ENCODE measurements at places on chromosomes 11 and 22. TPM values are rescaled to one million over a fixed set of nuclear protein-coding genes. Genes with fewer than 3 reads are reported as not detected.

DNA sequence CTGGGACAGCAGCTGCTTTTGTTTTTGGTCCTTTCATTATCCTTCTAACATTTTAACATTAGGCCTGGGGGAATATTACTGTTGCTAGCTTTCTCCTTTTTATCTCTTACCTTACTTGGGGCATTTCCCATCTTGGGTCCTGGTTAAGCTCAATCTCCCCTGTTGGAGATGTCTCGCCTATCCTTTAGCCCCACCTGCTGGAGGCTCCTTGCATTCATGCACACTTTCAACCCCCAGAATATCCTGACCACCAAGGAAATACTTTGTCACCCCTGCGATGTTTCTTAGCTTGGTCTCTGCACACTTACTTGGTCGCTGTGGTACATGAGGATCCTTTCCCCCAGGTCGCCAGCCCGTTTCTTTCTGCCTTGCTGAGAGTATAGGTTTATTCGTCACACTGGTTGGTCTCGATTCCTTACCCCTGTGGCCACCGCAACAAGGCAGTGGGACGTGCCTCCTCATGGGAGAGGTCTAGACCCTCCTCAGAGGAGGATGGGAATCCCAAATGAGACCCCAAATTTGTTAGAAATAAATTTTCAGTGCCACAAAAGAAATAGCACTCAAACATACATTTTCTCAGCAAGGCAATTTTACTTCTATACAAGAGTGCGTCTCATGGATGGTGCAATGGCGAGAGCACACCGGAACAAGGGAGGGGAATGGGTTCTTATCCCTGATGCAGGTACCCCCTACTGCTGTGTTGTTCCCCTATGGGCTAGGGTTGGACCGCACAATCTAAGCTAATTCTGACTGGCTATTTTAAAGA, 5.4 kb upstream of the TXN2 start:
- no peak for DNase-seq

Gene PIH1D2
- 3.0 TPM for total RNA-seq

GRCh38 chr11:128756469-128756868, 62.6 kb downstream of the FLI1 start:
- no peak for DNase-seq

DNA sequence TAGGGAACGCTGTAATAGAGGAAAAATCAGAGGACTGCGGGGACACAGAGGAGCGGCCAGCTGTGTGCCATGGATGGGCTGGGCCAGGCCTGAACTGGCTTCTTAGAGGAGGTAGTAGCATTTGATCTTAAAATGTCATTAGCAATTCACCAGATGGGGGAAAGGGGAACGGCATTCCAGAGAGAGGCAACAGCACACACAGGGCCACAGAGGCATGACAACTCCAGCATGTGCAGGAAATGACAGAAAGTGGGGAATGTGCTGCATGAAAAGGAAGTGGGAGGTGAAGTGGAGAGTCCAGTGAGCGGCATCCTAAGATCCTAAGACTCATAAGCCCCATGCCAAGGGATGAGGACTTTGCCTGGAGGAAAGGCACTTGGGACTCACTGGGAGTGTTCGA, 69.0 kb downstream of the UBASH3B start:
- DNase-seq, result no peak

Gene IFITM10
- total RNA-seq, result 18.0 TPM
